ENCODE measurements at places on chromosomes 3 and 15.

DNA sequence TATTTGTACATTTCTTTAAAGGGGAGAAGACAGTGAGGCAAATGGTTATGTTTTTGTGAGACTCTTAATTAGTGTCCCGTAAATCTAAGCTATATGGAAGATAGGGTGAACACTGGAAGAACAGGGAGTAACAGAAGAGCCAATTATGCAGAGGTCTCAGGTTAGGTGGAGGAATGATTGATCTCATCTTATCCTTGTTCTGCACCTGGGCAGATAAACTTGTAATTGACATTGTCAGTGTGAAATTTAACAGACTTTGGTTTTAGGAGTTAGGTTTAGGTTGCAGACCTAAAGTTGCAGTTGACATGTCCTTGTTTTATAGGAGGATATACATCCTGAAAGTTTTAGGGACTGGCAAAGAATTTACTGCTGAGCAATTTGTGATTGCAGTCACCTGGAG, 3.1 kb upstream of the TWF2 start:
- no peak for DNase-seq

DNA sequence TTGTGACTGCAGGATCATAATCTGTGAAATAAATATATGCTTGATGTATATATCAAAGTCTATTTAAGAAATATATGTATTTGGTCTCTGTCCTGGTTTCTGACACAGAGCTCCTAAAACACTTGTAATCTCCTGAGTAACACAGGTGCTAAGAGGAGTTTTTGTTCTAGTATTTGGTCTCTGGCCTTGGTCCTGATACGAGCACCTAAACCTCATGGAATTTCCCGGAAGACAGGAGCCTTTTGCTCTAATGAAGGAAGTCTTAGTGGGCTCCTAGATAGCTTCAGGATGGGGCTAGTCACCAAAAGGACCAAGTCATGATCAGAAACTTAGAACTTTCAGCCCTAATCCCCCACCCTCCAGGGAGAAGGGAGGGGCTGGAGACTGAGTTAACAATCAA, 19.2 kb upstream of the MUSTN1 start:
- DNase-seq, result no peak

DNA sequence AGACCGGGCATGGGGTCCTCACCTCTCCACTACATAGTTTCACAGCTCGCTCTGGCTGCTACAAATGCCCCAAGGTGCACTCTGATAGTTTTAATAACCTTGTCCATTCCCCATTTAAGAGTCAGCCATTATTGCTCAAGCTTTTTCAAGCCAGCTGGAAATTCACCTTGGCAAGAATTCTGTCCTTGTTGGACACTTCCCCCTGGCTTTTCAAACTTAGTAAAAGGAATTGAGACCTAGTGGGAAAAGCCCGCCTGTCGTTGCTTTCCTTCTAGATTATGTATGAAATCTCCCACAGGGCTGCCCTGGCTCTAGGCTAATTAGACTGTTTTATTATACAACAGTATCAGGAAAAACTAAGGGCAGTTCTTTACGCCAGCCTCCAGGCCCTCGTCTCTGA, 293.7 kb upstream of the GADL1 start:
- no peak for DNase-seq

DNA sequence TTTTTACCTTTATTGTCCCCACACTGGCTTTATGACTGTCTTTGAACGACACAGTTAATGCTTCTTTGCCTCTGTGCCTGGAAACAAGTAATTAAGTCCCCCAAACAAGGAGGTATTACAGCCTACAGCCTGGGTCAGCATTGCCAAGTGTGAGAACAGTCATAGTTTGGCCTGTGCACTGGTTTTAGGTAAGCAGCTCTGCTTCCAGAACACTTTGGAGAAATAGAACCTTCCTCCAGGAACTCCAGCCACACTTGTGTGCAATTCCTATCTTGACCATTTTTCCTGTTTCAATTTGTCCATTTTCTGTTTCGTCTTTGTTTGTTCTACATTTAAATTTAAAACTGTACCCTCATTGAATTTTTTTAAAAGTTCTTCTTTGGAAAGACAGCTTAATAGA, 568.2 kb downstream of the TUSC7 start:
- no peak for DNase-seq

- peak; percentile 38 for DNase-seq
These were observed at the start of gene B3GNT5 for GRCh38 chr3:183252973-183253527. TSS of gene B3GNT5 (plus strand) at chr3:183253253. CDS start at chr3:183269799, 16,546 bp downstream.

GRCh38 chr15:27414168-27414870, 443.3 kb downstream of the GABRG3 start:
- no peak for DNase-seq

- DNase-seq, result peak; percentile 13
These were observed 216.4 kb downstream of the FOXP1 start for GRCh38 chr3:71366988-71367604.

GRCh38 chr3:170941551-170941950, 33.1 kb upstream of the EIF5A2 start:
- no peak for DNase-seq

DNA sequence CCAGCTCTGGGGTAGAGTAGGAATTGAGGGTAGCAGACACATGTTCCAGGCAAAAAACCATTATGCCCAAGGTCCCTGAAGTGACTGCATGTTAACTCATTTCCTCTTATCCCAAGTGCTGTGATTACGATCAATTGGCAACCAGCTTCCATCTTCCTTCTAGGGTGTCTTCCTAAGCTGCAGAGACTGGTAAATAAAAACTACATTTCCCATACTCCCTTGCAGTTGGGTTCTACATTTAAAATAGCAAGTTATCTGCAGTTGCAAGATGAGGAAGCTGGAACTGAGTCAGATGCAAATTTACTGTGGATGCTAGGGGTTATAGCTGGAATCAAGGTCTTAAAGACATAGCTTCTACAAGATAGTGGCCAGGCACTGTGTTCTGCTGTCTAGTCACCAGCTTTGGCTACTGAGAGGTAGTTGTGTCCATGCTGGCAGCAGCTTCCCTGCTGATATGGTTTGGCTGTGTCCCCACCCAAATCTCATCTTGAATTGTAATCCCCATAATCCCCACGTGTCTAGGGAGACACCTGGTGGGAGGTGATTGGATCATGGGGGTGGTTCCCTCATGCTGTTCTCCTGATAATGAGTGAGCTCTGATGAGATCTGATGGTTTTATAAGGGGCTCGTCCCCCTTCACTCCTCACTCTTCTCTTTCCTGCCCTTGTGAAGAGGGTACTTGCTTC, 51.3 kb upstream of the FBN1 start:
- no peak for DNase-seq

DNA sequence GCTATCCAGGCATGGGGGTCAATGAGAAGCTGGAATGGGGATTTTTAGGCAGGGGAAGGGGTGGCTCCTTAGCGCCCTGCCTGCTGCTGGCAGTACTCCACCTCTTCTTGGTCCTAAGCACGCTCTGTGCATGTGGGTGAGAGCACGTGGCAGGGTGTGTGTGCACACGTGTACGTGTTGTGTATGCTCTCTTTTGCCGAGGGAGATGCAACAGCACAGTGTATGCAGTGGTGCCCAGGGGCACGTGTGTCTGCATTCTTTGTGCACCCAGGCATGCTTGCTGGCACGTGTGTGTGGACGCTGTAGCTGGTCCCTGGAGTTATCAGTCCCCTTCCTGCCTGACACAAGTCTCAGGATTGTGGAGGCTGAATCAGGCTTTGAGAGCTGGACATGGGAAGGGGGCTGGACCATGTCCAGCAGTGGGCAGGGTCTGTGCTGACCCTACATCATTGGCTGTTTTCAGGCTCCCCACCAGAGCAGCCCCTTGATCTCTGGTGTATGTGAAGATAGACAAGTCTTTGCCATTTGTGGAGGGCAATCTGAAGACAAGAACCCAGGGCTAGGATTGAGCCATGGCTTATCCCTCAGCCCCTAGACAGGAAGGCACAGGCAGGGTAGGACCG, 1.9 kb upstream of the CAMKV start:
- DNase-seq, result no peak

Data from cardiac muscle cell (in vitro differentiated cells and primary cell).